ENCODE measurements at places on chromosomes 4 and X. TPM values are rescaled to one million over a fixed set of nuclear protein-coding genes. Genes with fewer than 3 reads are reported as not detected.

Gene GLOD5
- total RNA-seq, result not detected

Gene PLK4
- 37.7 TPM for total RNA-seq

Gene NWD2
- not detected for total RNA-seq

Gene SLC10A3
- 22.6 TPM for total RNA-seq

Gene S100G
- not detected for total RNA-seq

Gene PNMA3
- not detected for total RNA-seq

Gene RNF128
- total RNA-seq, result not detected

Gene DDX60
- total RNA-seq, result 7.9 TPM

Gene HMGN5
- total RNA-seq, result 5.3 TPM

Gene APBB2
- total RNA-seq, result 162 TPM

Gene HTATSF1
- total RNA-seq, result 31.1 TPM

Gene GPAT3
- total RNA-seq, result 2.1 TPM

Gene ASMT
- not detected for total RNA-seq

Gene ADH1B
- not detected for total RNA-seq

Gene STK26
- total RNA-seq, result 3.7 TPM

Gene MAGEA12
- total RNA-seq, result not detected

Gene LANCL3
- total RNA-seq, result 0.83 TPM

Gene RGN
- total RNA-seq, result 1.4 TPM

Measured in endothelial cell of umbilical vein (primary cell).